NCI-H524 (cell line): ENCODE measurements at places on chromosomes 16 and 17.
A peak's percentile ranks its signal among the peaks of the same experiment; 100 is the strongest.

DNA sequence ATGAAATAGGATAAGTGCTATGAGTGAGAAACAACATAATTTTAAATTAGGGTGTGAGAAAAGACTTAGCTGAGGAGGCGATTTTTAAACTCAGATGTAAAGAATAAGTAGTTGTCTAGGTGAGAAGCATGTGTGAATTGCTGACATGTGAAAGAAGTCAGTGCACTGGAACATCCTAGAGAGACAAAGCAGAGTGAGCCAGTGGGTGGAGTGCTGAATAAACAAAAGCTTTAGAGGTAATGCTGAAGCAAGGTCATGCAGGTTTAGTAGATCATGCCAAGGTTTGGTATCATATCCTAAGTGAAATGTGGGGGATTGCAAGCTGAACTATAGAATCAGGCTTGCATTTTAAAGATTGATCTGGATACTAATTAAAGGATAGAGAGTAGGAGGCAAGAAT, 89.4 kb downstream of the KIF2B start:
- DNase-seq: no peak

DNA sequence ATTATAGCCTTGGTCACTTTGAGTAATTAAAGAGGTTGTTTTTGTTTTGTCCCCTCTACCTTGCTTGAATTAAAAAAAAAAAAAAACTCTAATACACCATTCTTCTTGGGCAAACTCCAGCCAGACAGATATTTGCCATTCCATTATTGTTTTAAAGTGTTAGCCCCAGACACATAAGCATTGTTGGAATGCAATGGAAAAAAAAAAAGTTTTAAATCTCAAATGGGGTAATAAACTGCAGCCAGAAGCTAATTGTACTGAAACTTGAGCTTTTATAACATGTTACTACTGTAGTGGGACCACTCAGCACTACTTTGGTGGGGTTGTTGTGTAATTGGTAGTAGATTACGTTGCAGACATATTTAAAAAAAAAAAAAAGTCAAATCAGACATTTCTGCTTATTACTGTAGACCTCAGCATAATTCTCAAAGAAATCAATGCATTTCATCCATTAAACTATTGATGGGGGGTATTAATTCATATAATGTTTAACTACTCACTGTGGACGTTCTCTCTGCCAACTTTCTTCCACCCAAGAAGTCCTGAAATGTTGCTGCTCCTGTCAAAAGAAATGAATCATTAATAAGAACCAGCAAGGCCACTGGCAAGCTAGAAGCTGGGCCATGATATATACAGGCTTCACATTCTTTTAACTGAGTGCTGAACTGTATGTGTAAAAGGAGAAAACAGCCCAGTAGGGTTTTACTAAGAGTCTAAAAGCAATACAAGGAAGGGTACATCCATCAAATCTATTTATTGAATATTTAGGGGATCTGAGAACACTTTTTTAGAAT, 626.6 kb upstream of the SOX9 start:
- no peak for DNase-seq

- no peak for DNase-seq
Measured at GRCh38 chr17:9859781-9860180, 34.1 kb downstream of the GLP2R start.

DNA sequence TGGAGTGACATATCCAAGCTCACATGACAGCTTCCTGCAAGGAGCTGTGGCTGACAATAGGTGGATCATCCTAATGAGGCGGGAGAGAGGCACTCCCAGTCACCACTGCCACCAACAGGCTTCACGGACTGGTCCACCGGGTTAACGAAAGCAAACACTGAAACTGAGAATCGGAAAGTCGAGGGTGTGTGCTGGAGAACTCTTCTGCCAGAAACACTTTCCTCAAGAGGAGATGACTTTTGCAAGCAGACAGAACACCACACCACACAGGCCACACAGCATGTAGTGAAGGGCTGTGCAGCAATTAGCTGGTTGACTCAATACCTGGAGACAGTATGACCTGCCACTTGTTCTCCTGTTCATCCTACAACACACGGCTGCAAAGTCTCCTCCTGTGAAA, 53.0 kb upstream of the DNAJA2 start:
- DNase-seq: no peak

- no peak for DNase-seq
Measured at GRCh38 chr16:56022818-56023217, 147.6 kb upstream of the CES5A start.

DNA sequence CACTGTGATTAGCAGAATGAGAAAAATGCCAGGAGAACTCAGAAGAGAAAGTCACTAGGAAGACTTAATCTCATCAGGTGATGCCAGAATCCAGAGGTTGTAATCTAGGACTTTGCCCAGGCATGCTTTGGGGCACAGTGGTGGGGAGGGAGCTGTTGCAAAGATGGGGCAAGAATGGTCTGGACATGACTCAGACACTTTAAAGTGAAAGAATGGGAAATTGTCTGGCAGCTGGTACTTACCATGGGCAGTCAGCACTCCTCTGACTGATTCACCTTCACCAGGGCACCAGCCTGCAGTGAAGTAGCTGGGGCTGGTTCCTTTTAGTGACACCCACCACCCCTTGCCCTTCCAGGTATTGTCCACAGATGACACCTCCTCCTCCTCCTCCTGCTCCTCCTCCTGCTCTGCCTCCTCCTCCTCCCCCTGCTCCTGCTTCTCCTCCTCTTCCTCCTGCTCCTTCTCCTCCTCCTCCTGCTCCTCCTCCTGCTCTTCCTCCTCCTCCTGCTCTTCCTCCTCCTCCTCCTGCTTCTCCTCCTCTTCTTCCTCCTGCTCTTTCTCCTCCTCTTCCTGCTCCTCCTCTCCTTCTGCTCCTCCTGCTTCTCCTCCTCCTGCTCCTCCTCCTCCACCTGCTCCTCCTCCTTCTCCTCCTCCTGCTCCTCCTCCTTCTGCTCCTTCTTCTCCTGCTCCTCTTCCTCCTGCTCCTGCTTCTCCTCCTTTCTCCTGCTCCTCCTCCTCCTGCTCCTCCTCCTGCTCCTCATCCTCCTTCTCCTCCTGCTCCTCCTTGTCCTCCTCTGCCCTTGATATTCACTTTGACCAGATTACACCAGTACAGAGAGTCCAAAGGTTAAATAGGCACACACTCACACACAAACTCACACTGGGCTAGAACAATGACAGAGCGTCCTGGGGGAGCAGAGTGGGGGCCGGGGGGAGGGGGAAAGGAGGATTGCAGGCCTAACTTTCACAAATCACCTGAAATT, at the start of gene CHD9NB:
Gene CHD9NB (minus strand): TSS at position 379 of the 983 bp plus-strand sequence. CDS start 8,739 bp downstream, outside the sequence.
- DNase-seq: peak; percentile 13

DNA sequence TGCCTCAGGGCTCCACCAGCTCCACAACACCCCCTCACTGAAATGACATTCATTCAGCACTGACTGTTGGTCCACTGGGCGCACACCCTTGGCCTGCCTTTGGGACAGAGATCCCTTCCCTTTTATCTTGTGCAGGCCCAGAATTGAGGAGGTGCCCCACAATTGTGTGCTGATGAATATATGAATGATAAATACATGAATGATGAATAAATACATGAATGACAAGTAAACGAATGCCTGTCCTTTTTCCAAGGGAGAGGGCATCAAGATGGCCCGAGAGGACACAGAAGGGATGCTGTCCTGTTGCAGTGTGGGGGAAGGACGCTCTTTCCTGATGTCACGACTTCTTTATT, 5.7 kb downstream of the CCR7 start:
- no peak for DNase-seq

DNA sequence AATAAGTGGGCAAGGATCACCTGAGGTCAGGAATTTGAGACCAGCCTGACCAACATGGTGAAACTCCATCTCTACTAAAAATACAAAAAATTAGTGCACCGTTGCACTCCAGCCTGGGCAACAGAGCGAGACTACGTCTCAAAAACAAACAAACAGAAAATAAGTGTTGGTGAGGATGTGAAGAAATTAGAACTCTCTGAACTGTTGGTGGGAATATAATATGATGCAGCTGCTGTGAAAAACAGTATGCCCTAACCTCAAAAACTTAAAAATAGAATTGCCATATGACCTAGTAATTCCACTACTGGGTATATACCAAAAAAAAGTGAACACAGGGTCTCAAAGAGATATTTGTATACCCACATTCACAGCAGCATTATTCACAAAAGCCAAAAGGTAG, 26.1 kb downstream of the GLG1 start:
- DNase-seq: no peak

- DNase-seq: no peak
Measured at GRCh38 chr17:63435681-63436522, 10.2 kb downstream of the CYB561 start.

DNA sequence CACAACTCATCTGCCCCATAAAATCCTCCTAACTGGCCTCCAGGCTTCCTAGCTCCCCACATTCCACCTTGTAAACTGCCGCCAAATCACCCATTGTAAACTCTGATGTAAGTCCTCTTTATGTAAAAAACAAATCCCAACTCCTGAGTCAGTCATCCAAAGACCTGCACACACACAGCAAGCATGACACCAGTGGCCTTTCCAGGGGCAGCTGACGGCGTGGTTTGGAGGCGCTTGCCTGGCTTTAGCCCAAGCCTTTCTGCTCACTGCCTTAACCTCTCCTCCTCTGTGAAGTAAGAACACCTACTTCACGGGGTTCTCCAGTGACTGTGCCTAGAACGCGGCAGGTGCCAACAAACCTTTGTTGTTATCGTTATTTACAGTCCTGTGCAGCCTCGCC, 14.0 kb downstream of the UBE2O start:
- DNase-seq: no peak

- DNase-seq: no peak
Measured at GRCh38 chr17:18224387-18225120, 881 bp upstream of the LLGL1 start.

DNA sequence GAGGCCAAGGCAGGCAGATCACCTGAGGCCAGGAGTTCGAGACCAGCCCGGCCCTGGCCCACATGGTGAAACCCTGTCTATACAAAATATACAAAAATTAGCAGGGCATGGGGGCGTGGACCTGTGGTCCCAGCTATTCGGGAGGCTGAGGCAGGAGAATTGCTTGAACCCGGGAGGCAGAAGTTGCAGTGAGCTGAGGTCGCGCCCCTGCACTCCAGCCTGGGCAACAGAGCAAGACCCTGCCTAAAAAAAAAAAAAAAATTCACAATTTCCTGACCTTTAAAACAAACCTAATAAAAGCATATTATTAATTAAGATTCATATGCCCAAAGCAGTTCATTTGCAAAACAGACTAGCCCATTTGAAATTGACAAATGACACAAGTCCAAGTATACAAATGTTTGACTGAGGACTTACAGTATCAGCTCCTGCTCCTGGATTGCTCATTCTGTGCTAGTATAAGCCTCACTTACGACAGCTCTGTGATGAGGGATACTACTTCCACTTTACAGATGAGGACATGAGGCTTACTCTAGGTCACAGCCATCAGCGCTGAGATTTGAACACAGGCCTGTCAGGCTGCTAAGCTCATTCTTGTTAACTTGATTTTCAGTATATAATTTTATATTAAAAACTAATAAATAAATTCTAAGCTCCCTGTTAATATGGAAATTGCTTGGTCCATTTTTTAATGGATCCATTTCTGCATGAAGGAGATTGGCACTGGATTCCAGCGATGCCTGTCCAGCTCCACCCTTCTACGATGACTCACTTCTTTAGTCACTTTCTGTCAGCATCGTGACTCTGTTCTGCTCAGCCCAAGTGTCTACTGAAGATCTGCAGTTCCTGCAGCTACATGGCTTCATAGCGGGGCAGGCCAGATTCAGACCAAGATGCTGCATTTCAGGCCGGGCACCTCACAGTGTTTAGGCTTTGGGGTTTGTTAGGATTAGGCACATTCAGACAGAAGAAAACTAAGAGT, 88.2 kb downstream of the WDR59 start:
- DNase-seq: no peak

GRCh38 chr17:35566968-35567367, 6.3 kb upstream of the SLFN14 start:
- DNase-seq: no peak

GRCh38 chr17:7177191-7177953, 1.8 kb downstream of the ASGR1 start:
- DNase-seq: peak; percentile 9

GRCh38 chr17:19307521-19307920, 55.0 kb downstream of the B9D1 start:
- DNase-seq: no peak

- no peak for DNase-seq
Measured at GRCh38 chr16:28133666-28134065, 70.2 kb upstream of the GSG1L start.
